ENCODE measurements at places on chromosomes 1 and 21.

DNA sequence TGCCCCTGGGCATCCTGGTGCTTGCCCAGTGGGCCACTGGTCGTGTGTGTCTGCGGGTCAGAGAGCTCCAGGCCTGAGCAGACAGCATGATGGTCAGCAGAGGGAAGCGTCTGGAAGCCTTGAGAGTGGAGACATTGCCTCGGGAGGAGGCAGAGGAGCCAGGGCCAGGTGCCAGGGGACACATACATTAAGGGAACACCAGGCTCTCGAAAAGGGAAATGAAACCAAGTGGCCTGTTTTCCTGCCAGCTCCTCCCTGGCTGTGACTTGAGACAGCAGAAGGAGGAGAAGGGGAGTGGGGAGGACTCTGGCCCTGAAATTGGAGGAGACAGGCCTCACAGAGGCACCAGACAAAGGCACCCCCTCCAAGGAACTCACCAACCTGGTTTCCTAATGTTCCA is 62.4 kb upstream of the LRP8 start:
- peaks cover 16% of the 10 kb centered on the region for H3K4me1 ChIP-seq
- peak; percentile 23 for DNase-seq
- no peaks in the 10 kb centered on the region for H3K36me3 ChIP-seq
- H3K27me3 ChIP-seq = no peaks in the 10 kb centered on the region
- peak overlapping the region; percentile 19 for H3K4me3 ChIP-seq

DNA sequence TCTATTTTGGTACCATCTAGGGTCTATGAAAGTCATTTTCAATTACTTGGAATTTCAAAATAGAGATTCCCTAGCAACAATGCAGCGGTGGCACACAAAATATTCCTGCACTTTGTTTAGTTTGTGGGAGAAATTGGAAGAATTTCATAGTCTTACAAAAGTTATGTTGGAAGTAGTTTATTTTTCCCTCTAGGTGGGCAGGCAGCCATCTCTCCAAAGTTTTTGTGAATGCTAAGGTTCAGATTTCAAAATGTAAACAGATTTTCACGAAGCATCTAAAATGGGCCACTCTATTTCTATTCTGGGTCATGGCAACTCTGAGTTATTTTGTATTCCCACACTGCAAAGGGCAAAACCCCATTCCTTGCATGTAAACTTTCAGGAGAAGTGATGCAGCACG is 8.0 kb downstream of the SMCP start:
- peaks cover 2% of the 10 kb centered on the region for H3K4me1 ChIP-seq
- no peak overlapping the region for H3K4me3 ChIP-seq
- peaks cover 3% of the 10 kb centered on the region for H3K27me3 ChIP-seq
- no peak for DNase-seq
- no peak overlapping the region for H3K27ac ChIP-seq

- no peak for DNase-seq
- no peaks in the 10 kb centered on the region for H3K4me1 ChIP-seq
- no peak overlapping the region for H3K4me3 ChIP-seq
- H3K27me3 ChIP-seq = no peaks in the 10 kb centered on the region
- H3K27ac ChIP-seq = no peak overlapping the region
These were observed 68.9 kb downstream of the UCK2 start for GRCh38 chr1:165896277-165896676.

GRCh38 chr21:27450216-27450615 is 483.3 kb upstream of the ADAMTS5 start:
- no peaks in the 10 kb centered on the region for H3K4me1 ChIP-seq
- no peak overlapping the region for H3K27ac ChIP-seq
- DNase-seq = no peak
- no peaks in the 10 kb centered on the region for H3K36me3 ChIP-seq

- no peak for DNase-seq
- H3K27ac ChIP-seq = no peak overlapping the region
- no peaks in the 10 kb centered on the region for H3K36me3 ChIP-seq
These were observed 56.1 kb upstream of the LRRC7 start for GRCh38 chr1:69511426-69512192.

GRCh38 chr1:93078638-93078985 is 471 bp upstream of the MTF2 start:
- peaks cover 24% of the 10 kb centered on the region for H3K4me1 ChIP-seq
- peak overlapping the region; percentile 91 for H3K27ac ChIP-seq
- H3K4me3 ChIP-seq = peak overlapping the region; percentile 89
- DNase-seq = no peak
- H3K36me3 ChIP-seq = peaks cover 7% of the 10 kb centered on the region

DNA sequence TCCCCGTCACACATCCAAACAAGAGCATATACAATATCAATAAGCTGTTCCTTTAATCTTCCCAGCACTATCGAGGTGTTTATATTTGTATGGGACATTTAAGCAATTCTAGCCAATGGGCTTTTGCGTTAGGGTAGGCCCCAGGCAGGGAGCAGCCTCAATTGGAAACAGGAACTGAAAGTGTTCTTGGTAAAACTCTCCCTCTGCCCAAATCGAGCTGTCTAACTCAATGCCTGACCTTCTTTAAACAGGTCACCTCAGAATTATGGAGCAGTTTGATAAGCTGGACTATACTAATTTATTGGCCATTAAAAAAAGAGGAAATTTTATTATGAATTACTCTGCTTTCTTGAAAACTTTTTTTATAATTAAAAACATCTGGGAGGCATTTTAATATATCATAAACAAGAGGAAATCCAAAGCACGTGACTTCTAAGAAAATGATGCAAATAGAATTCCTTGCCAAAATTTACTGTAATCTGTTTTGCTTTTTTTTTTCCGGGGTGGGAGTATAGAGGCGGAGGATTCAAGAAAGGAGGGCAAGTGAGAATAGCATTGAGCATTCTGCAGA is 498.1 kb downstream of the LMO4 start:
- H3K36me3 ChIP-seq = peaks cover 3% of the 10 kb centered on the region
- peaks cover 32% of the 10 kb centered on the region for H3K4me1 ChIP-seq
- no peaks in the 10 kb centered on the region for H3K27me3 ChIP-seq

- no peak overlapping the region for H3K4me3 ChIP-seq
- no peaks in the 10 kb centered on the region for H3K4me1 ChIP-seq
- peaks cover 24% of the 10 kb centered on the region for H3K27me3 ChIP-seq
- no peaks in the 10 kb centered on the region for H3K36me3 ChIP-seq
- no peak overlapping the region for H3K27ac ChIP-seq
These were observed 171.8 kb downstream of the IER5 start for GRCh38 chr1:181260271-181260670.

DNA sequence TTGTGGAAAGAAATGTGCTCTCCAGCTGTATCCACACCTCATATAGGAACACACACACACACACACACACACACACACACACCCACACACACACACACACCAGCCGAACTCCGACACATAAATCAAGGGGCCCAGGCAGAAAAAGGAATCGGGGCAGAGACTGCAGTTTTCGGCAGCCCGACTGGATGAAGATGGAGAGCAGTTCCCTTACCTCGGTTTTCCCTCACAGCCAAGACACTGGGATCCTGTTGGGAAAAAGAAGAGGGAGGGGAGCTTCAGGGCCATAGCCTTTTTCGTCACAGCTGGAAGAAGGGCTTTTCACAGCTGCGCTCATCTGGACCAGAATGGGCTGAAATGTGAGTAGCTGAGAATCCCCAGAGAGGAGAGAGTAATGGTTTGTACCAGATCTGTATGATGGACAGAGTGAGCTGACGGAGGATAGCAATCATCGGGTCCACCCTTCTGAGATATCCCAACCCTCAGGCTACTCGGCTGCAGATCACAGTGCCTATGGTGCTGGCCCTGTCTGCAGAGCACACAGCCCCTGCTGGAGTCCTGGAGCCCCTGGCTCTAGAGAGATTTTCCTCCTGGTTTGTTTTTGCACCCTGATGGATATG is 37.7 kb downstream of the PIK3C2B start:
- H3K27me3 ChIP-seq = no peaks in the 10 kb centered on the region
- no peak overlapping the region for H3K4me3 ChIP-seq
- H3K27ac ChIP-seq = peak overlapping the region; percentile 98
- H3K36me3 ChIP-seq = peaks cover 29% of the 10 kb centered on the region
- peaks cover 41% of the 10 kb centered on the region for H3K4me1 ChIP-seq
- no peak for DNase-seq

- peak; percentile 14 for DNase-seq
- H3K4me3 ChIP-seq = no peak overlapping the region
- H3K4me1 ChIP-seq = peaks cover 3% of the 10 kb centered on the region
- H3K27me3 ChIP-seq = no peaks in the 10 kb centered on the region
- no peak overlapping the region for H3K27ac ChIP-seq
- H3K36me3 ChIP-seq = no peaks in the 10 kb centered on the region
These were observed 1793.9 kb downstream of the NCAM2 start for GRCh38 chr21:22791986-22792560.

DNA sequence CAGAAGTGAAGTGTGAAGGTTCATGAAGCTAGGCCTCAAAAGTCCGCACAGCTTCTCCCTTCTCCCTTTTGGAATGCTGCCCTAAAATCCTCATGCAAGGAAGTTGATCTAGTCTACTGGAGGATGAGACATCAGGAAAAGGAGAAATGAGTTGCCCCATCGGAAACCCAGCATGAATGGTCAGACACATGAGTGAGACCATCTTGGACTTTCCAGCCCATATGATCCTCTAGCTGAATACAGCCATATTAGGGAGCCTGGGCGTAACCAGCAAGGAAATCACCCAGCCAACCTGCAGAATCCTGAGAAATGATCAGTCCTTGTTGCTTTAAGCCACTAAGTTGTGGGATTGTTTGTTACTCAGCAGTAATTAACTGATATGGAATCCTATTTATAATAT is 12.5 kb downstream of the DBT start:
- DNase-seq = no peak
- peaks cover 24% of the 10 kb centered on the region for H3K36me3 ChIP-seq
- no peak overlapping the region for H3K4me3 ChIP-seq
- H3K4me1 ChIP-seq = peaks cover 4% of the 10 kb centered on the region

GRCh38 chr21:32545948-32546441 is 39.3 kb downstream of the TCP10L start:
- H3K27me3 ChIP-seq = peaks cover 10% of the 10 kb centered on the region
- no peak for DNase-seq
- H3K27ac ChIP-seq = no peak overlapping the region
- H3K4me1 ChIP-seq = no peaks in the 10 kb centered on the region
- no peaks in the 10 kb centered on the region for H3K36me3 ChIP-seq

GRCh38 chr1:181347495-181348390 is 135.6 kb upstream of the CACNA1E start:
- no peak for DNase-seq
- H3K4me3 ChIP-seq = no peak overlapping the region
- peaks cover 14% of the 10 kb centered on the region for H3K27me3 ChIP-seq
- no peak overlapping the region for H3K27ac ChIP-seq
- no peaks in the 10 kb centered on the region for H3K4me1 ChIP-seq

- peaks cover 24% of the 10 kb centered on the region for H3K27me3 ChIP-seq
- DNase-seq = no peak
- no peak overlapping the region for H3K4me3 ChIP-seq
- no peak overlapping the region for H3K27ac ChIP-seq
These were observed 159.6 kb upstream of the VAMP3 start for GRCh38 chr1:7611421-7612010.

- no peak for DNase-seq
- peaks cover 13% of the 10 kb centered on the region for H3K27me3 ChIP-seq
- H3K4me1 ChIP-seq = no peaks in the 10 kb centered on the region
- no peak overlapping the region for H3K27ac ChIP-seq
- no peaks in the 10 kb centered on the region for H3K36me3 ChIP-seq
These were observed 39.0 kb upstream of the GUCA2B start for GRCh38 chr1:42114229-42114628.

Data from memory B cell (primary cell).